Activated naive CD4-positive, alpha-beta T cell treated with anti-CD3 and anti-CD28 coated beads for 36 hours (primary cell): ENCODE measurements at places on chromosomes 6 and 20. TPM values are rescaled to one million over a fixed set of nuclear protein-coding genes. Genes with fewer than 3 reads are reported as not detected.

RSPO3 gene
- not detected for total RNA-seq

PAK5 gene
- total RNA-seq = not detected

SYCP2 gene
- total RNA-seq = 1.2 TPM

DNA sequence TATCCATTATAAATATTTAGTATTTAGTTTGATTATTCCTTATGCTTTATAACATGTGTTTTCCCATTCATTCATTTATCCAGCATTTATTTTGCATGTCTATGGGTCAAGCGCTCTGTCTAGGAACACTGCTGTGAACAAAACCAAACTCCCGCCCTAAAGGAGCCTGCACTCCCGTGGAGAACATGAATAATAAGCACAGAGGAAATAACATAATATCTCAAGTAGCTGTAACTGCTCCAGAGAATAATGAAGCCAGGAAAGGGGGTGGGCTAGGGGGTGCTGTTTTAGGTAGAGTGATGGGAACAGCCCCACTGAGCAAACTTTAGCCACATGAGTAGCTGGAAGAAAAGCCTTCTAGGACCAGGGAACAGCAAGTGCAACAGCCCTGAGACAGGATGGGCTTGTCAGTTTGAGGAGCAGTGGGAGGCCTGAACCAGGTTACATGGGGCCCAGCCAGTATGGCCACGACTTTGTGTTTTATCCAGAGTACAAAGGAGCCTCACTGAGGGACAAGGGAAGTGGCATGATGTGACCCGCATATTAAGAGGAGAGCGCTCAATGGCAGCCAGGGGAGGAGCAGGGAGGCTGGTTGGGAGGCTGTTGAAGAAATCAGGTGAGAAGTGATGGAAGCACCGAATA, 24.4 kb upstream of the PRND start:
- no peak for DNase-seq

GRCh38 chr20:18926965-18927364, 113.4 kb downstream of the SCP2D1 start:
- DNase-seq = no peak

- DNase-seq = no peak
Measured at GRCh38 chr20:50930976-50931305, 296 bp downstream of the ADNP start.

DOK5 gene
- 3.9 TPM for total RNA-seq

DNA sequence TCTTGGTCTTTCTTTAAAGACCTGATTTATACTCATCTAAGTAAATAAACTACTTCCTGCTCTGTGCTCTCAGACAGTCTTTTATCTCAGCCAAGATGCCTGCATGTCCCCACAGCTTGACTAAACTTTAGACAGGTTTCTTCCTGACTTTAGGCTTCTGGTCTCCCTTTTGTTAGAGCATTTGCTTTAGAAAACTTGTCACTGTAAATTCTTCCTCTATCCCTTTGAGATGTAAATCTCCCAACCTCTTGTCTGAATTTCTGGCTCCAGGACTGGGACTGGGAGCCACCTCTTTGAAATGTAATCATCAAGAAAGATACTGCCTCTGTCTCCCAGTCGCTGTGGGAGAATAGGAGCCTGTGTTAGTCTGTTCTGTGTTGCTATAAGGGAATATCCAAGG, 739.9 kb downstream of the C6orf118 start:
- no peak for DNase-seq

DNA sequence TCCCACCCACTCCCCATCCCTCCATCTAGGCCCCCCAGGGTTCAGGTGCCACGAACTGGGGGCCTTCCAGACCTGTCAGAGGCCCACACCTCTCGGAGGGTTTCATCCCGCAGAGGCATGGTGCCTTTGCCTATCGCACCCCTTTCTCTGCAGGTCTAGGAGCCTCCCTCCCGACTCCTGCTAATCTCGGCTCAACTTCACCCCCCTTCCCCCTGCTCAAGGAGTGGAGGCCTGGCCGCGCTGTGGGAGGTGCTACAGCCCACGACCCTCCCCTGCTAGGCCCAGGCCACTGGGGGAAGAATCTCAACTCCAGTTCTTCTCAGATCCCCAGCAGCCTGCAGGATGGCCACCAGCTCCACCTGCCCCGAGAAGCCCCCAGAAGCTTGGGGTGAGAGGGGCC, at the start of gene TULP1:
Gene TULP1, minus strand, starts transcription at position 157 of the 400 bp plus-strand sequence. Its CDS starts 38 bp downstream, at position 119.
- no peak for DNase-seq

DNA sequence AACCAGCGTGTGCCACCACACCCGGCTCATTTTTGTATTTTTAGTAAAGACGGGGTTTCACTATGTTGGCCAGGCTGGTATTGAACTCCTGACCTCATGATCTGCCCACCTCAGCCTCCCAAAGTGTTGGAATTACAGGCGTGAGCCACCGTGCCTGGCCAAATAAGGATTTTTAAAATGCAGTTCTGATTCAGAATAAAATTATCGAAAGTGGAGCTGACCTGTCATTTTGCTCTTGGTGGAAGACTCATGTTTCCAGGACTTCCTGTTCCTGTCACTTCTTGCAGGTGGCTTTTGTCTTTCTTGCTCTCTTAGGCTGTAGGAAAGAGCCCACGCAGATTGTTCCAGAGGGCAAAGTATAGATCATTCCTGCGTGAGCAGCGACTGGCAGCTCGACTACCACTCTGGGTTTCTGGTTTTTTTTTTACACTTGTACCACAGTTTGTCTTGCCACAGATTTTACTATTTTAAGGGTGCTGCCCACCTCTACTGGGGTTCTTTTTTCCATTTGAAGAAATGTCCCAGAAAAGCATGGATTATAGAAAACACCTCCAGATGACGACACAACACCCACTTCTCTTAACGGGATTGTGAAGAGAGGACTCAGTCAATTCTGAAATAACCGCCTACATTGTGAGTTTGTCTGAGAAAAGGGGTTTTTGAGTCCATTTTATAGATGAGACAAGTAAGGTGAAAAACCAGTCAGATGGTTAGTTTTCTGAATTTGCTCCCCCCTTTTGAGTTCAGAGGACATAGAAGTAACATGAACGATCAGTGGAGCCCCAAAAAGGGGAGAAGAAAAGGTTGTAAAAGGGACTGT, 7.5 kb downstream of the JARID2 start:
- peak; percentile 45 for DNase-seq

SMAP1 gene
- total RNA-seq = 15.8 TPM

DNA sequence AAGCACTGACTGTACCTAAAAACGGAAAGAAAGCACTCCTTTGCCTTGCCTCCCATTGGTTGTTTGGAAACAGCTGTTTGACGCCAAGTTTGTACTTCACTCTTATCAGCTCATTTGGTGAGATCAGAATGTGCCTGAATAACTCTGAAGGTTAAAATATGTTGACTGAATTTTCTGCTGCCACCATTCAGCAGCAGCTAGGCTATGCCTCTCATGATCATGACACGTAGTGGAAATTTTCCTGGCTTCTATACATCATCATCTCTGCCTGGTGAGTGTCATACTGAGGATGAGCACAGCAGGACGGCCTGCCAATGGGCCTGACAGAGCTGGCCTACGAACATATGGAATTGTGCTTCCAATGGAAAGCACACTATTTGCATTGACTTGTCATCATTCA, 704.9 kb upstream of the CITED2 start:
- no peak for DNase-seq

NKAPL gene
- 0.12 TPM for total RNA-seq

SCRT2 gene
- not detected for total RNA-seq

- no peak for DNase-seq
Measured at GRCh38 chr6:133887156-133887879, 1.6 kb upstream of the TCF21 start.

DNA sequence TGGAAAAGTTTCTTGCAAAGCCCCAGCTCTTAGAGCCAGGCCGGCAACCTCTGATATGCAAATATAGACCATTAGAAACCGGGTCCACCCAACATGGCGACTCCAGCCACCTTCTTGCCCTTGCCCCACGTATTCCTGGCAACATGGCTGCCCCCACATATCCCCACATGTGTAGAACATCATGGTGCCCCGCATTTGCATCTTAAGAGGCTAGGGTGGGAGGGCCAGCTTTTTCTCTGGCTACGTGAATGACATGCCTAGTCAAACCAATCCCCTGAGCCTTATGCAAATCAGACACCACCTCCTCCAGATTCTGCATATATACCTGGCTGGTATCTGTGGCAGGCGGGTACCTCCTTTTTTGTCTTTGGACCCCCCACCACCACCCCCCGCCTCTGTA, 106.1 kb upstream of the PTPRT start:
- no peak for DNase-seq

DNA sequence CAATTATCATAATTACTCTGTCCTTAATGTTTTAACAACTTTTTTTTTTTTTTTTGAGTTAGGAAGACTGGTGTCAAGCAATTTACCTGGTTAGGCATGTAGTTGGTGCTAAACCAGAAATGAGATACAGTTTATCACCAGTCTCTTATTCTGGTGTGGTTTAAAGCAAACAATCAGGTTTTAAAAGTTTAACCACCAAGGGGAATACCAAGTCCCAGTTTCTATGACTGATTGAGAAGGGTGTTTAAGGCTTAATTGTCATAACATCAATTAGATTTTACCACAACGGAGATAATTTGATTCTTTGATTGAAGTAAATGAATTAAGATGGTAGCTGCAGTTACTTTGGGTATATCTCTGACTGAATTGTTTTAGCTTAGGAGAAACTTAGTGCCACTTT, 197.8 kb downstream of the TFAP2B start:
- DNase-seq = no peak

GRCh38 chr6:72661411-72661810, 39.5 kb downstream of the KCNQ5 start:
- DNase-seq = no peak

GRCh38 chr6:3742426-3743344, 8.8 kb downstream of the PXDC1 start:
- peak; percentile 94 for DNase-seq
